ENCODE measurements at places on chromosomes 16 and 17.

DNA sequence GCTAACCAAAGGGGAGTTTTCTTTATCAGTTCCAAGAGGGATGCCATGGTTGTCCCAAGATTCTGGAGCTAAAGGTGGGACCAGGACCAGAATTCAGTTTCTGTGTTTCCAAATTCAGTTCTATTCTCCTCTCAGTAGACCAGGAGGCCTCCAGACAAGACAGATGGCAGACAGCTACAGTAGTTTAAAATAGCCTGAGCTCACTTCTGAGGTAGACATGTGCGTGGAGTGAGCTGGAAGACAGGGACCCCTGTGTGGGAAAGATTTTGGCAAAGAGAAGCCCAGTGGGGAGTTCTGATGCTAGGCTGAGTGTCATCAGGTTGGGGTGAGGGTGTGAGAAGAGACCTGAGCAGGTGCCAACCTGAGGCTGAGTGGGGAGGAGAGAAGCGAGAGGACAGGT, 95.4 kb downstream of the PRKCB start:
- no peak for DNase-seq

DNA sequence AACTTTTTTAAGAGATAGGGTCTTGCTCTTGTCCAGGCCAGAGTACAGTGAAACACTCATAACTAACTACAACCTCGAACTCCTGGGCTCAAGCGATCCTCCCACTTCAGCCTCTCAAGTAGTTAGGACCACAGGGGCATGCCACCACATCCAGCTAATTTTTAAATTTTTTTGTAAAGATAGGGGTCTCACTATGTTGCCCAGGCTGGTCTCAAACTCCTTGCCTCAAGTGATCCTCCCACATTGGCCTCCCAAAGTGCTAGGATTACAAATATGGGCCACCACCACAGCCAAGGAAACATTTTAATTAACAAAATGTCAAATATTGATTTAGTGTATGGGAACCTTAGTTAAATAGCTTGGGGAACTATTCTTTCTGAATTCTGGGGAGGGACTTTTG, 2.8 kb upstream of the DYNC1LI2 start:
- no peak for DNase-seq

DNA sequence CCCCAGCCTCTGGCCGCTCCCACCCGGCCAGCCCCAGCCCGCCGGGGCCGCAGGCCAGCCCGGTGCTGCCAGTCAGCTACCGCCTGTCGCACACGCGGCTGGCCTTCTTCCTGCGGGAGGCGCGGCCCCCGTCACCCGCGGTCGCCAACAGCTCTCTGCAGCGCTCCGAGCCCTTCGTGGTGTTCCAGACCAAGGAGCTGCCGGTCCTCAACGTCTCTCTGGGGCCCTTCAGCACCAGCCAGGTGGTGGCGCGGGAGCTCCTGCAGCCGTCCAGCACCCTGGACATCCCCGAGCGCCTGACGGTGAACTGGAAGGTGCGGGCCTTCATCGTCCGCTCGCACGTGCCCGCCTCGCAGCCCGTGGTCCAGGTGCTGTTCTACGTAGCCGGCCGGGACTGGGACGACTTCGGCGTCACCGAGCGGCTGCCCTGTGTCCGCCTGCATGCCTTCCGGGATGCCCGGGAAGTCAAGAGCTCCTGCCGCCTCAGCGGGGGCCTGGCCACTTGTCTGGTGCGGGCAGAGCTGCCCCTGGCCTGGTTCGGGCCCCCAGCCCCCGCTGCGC, 46.8 kb downstream of the TMEM132E start:
- no peak for DNase-seq

GRCh38 chr17:1201132-1201702, 21.4 kb upstream of the ABR start:
- DNase-seq = no peak

GRCh38 chr17:36498560-36499300, 12.2 kb downstream of the ZNHIT3 start:
- no peak for DNase-seq

DNA sequence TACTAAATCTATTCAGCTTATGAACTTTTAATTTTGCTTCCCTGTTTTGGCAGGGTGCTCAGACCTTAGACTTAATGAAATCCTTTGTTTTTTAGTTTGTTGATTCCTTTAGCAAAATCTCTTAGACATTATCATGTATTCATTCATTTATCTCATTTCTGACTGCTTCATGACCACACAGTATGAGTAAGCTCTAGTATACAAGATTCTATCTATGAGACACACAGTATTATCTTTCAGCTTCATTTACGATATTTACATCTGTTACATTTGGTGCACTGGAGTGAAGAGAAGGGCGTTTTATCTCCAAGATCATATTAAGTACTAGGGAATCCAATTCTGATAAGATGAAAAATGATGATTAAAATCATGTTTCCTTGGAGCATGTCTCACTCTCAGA, 448.1 kb upstream of the CA10 start:
- no peak for DNase-seq

DNA sequence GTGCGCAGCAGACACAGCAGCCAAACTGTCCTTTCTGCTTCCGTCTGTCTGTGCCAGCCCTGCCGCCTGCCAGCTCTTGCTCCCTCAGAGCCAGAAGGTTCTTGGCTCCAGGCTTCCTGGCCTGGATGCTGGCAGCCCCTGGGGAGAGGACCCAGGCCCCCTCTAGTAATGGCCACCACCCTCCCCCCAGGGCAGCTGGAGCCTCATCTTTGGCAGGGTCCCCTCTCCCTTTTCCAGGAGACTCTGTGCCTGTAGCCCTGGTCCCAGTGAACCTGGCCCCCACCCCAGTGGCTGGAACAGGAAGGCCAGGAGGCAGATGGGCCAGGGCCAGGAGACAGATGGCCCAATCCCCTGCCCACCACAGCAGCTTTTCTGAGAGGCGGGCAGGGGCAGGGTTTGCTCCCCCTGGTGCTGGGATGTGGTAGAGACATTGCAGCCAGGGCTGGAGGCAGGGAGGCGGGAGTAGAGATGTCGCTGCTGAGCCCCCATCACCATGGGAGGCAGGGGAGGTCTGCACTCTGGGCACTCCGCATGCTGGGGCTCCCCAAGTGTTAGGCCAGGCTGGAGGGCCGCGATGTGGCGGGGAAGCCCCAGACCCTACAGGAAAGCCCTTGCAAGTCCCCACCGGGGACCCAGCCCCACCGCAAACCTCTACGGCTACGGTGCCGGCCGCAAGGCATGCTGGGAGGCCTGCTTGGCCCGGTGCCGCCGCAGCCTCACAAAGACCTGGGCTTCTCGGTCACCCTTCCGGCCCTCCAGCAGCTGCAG, 16.7 kb downstream of the UNC13D start:
- peak; percentile 33 for DNase-seq

GRCh38 chr16:55655897-55656681, at the start of gene SLC6A2:
SLC6A2 (plus strand) TSS chr16:55655988; CDS start chr16:55656695, 707 bp downstream.
- no peak for DNase-seq

DNA sequence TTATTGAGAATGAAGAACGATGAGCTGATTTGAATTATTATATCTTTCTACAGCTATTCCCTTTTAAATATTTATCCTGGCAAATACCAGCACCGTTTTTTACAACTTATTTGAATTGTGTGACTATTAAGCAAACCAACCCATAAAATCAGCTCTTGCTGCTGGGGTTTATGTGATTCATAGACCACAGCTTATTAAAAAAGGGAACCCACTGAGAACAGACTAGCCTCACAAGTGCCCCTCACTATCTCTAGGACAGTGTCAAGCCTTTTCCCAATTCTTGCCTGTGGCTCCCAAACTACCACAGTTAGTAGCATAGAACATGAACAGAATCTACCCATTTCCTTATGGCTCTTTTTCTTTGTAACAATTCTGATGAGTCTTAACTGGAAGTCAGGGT, 6.1 kb upstream of the LIG3 start:
- no peak for DNase-seq

DNA sequence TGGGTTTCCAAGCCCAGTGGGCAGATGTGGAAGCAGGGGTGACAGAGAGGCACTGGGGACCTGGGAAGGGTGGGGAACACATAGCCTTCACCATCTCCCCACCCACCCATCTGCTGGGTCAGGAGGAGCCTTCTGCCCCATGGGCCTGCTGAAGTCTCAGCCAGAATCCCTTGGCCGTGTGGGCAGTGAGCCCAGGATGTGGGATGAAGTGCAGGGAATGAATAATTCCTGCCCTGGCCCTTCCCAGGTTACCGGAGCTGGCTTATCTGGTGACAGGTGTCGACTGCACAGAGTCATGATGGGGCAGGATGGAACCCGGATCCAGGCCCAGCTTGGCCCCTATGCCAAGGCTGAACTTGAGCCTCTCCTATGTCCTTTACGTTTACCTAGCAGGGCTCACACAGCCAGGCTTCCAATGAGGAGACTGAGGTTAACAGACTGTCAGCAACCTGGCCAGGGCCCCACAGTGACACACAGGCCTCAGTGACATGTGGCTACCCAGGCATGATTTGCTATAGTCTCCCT, 17.5 kb downstream of the ATP2A3 start:
- no peak for DNase-seq

GRCh38 chr17:78676412-78677302, 99.5 kb upstream of the DNAH17 start:
- DNase-seq = no peak

DNA sequence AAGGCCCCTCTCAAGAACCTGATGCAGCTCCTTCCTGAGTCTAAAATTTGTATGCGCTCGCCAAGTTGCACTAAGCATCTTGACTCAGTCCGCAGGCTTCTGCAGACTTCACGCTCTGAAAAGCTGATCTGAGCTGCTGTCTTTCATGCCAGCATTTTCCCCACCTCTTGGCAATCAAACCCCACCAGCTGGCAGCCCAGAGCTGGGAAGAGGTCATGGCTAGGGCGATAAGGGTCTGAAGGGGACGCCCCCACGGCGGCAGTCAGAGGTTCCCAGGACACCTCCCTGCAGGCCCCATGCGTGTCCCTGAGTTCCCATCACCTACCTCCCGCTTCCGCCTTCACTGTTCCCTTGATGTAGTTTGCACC, 5.1 kb upstream of the UNC13D start:
- DNase-seq = no peak

DNA sequence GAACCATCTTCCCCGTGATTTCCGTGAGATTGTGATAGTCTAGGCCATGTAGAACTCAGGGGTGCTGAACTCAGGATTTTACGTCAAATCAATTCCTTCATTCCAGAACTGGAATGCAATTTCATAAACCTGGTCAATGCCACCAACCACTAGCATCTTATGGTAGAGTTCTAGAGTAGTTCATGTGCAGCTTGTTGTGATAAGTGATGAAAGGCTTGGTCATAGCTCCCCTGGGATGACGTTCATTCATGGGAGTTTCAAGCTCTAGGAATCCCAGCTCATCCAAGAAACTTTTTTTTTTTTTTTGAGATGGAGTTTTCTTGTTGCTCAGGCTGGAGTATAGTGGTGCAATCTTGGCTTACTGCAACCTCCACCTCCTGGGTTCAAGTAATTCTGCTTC, 3.7 kb upstream of the DPEP2 start:
- no peak for DNase-seq

GRCh38 chr16:21685034-21685455, 21.3 kb downstream of the OTOA start:
- no peak for DNase-seq

DNA sequence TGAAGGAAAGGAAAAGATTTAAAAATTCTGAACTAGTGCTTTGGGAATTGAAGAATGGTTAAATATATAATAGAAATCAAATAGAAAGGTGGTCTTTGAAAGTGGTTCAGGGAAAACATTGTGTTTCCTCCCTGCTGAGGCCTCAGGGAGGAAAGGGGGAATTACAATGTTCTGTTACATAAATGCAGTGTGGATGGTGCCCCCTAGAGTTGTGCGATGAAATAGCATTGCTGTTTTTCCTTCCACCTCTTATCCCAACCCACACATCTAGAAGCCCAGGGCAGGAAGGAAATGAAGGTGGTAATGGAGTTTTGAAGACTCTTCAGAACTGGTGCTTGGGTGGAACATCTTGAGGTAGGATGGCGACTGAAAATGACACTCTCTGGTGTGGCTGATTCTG, 6.4 kb upstream of the TOX3 start:
- DNase-seq = no peak

DNA sequence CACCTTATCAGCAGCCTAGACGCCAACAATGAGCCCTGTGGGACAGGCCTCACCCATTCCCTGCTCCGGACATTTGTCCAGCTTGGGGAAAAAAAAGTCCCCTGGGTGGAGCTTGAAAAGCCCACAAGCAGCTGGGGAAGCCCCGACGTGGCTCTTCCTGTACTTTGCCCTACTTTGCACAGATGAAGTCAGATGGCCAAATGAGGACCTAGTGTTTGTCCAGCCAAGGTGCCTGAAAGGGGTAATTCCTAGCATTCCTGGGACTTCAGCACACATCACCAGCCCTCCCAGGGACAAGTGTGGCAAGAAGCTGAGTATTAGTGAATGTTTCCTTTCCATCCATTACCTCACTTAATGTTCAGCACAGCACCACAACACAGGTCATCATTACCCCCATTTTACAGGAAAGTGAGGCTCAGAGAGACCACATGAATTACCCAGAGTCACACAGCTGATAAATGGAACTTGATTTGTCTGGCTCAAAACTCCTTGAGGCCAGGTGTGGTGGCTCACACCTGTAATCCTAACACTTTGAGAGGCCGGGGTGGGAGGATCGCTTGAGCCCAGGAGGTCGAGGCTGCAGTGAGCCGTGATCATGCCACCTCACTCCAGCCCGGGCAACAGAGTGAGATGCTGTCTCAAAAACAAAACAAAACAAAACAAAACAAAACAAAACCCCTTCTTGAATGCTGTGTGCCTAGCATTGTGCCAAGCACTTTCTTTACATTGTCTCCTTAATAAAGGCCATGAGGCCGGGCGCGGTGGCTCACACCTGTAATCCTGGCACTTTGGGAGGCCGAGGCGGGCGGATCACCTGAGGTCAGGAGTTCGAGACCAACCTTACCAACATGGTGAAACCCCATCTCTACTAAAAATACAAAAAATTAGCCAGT, 19.9 kb upstream of the PLLP start:
- no peak for DNase-seq

DNA sequence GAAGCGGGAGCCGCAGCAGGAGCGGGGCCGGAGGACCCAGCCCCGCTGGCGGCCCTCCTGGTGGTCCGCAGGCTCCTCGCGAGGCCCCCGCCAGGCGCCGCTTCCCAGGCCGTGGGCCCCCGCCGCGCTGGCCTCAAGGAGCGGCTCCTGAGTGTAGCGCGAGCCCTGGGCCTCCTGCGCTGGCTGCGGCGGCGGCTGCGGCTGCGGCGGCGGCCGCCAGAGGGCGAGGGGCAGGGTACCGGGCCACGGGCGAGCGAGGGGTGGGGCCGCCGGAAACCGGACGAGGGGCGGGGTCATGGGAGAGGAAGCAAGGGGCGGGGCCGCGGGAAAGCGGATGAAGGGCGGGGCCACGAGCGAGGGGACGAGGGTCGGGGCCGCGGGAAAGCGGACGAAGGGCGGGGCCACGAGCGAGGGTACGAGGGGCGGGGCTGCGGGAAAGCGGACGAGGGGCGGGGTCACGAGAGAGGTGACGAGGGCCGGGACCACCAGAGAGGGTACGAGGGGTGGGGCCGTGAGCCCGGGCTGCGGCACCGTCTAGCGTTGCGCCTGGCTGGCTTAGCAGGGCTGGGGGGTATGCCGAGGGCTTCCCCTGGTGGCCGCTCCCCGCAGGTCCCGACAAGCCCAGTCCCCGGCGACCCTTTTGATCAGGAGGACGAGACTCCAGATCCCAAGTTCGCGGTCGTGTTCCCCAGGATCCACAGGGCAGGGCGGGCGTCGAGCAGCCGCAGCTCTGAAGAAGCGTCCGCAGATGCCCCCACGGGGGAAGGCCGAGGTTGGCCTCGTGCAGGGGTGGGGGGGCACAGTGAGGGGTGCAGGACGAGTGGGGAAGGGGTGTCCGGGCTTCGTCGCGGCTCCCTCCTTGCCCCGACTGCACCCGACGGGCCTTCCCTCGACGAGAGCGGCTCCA, 1.7 kb downstream of the MYO15B start:
- peak; percentile 84 for DNase-seq
